ENCODE measurements at places on chromosomes 5 and 9.

DNA sequence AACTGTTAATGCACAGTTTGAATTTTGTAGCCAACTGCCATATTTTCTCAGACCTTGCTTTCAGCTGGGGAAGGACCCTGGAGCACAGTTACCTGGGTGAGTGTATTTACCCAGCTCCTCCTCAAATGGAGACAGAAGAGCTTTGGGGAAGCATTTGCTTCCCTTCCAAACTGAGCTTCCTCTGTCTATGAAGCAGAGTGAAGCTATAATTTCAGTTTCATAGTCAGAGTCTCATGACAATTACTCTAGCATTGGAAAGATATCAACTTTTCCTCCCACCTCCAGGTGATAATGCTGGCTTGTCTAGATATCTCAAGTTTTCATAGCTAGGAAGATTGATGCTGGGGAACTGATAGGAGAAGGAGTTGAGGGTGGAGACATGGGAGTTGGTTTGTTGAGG is 406.4 kb upstream of the CLINT1 start:
- no peak for DNase-seq

GRCh38 chr5:100706776-100707175 is 171.6 kb downstream of the FAM174A start:
- no peak for DNase-seq

- DNase-seq = no peak
These were observed 26.6 kb upstream of the CRB2 start for GRCh38 chr9:123329329-123329955.

DNA sequence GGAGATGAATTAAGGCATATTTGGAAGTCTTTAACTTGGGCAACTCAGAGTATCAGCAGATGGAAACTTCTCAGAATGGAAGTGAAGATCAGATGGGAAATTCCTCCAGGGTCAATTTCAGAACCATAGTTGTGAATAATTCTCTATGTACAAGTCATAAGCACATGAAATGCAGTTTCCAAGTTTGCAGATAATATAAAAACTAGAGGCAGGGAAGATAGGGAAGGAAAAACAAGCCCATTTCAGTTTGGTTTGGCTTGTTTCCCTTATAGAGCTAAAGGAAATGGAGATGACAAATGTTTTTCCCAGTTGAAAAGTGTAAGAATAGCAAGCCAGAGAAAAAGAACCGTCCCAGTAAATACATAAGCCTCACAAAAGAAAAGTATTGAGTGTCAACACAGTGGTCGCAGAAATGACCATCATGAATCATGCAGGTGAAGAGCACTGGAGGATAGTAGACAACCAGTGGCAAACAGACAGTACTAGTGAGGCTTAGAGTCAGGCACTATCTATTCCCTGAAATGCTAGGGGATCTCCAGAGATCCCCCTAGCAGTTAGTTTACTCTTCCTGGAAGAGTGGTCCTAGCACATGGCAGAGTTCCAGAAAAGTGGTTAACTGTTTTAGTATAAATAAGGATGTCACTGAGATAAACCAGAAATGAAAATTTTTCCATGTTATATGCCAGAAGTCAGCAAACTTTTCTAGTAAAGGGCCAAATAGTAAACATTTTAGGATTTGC is 245.9 kb downstream of the SAXO1 start:
- no peak for DNase-seq

- DNase-seq = no peak
These were observed 1.7 kb upstream of the SLC34A1 start for GRCh38 chr5:177382423-177383029.

DNA sequence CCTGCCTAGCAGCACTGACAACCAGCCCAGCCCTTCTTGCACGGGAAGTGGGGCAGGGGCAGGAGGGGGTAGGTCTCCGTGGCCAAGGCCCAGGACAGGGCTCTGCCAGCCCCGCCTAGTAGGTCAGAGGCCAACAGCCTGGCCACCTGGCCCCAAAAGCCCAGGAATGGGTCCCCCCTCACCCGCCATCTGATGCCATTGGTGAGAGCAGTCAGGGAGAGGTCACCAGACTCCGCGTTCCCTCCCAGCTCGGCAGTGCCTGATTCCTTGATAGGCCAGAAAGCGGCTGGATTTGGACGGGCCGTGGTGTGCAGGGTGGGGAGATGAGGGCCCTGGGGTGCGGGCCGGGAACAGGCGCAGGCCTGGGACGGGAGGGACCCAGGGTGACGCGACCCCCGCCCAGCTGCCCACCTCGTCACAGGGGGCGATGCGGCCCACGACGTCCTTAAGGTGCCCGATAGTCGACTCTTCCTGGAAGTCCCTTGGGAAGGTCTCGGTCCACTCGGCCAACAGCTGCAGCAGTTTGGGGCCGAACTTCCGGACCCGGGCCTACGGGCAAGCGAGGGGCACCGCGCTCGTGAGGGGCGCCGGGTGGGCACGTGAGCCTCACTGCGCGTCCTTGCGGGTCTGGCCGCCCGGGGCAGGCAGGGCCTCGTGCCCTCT is 64.5 kb upstream of the RNF130 start:
- DNase-seq = no peak

- no peak for DNase-seq
These were observed 69.1 kb upstream of the TBCA start for GRCh38 chr5:77845324-77845646.

DNA sequence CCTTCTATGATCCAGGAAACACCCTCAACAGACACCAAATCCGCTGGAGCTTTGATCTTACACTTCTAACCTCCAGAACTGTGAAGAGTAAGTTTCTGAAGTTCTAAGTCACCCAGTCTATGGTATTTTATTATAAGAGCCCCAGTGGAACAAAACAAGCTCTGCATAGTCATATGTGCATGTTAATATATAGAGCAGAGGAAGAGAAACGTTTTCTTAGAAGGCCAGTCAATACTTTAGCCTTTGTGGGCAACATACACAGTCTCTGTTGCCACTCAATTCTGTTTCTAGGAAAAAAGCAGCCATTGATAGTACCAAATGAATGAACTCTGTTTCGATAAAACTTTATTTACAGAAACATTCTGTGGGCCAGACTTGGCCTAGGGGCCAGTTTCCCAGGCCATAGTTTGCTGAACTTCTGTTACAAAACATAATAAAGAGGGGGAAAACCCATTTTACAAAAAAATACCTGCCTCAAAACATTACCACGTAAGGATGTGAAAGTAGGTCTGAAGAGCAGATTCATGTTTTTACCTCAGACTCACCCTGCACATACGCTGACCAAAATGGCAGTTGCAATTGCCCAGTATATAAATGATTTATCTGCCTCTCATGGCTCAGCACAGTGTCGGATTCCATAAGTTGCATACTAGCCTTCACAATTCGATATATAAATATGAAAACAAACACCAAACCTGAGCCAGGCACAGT is 350.5 kb downstream of the SLIT3 start:
- DNase-seq = no peak

- no peak for DNase-seq
These were observed 2.3 kb downstream of the SLC22A4 start for GRCh38 chr5:132296412-132297016.

DNA sequence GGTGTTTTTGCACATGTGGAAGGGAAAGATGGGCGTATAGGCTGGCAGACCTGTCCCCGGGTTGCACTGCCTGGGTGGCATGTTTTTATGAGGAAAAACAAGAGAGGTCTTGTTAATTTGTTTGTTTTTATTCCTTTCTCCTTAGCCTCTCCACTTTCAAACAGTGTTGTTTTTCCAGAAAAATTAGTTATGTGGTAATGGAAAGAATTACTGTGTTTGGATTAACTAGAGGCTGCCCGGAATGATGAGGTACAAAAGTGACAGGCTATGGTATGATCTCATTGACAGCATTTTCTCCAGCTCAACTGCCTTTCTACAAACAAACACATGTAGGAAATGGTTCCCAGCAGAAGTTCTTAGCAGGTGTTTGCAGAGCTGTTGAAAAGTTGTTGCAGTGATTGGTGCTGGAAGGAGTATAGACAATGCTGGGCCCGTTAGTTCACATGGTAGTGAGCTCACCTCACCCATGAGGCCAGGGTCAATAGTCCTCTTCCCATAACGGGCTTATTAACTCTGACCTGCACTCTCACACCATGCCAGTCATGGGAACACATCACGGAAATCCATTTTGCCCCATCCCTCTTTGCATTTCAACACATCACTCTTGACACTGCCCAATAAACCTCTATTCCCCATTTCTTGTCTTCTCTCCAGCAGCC is 111.3 kb upstream of the SAP30L start:
- no peak for DNase-seq

DNA sequence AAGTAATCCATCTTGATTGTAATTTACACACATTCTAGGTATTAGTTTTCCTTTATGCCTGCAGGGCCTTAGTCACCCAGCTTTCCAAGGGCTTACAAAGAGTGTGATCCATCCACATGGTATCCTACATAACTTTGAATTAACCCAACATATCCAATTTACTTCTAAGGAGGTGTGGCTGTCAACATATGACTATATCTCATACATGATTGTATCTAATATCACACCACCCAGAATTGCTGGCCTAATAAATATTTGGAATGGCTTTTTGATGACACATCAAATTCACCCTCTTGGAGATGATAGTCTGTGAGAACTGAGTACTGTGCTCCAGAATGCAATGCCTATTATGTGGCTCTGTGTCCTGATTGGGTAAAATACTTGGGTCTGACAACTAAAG is 363.3 kb upstream of the GRIN3A start:
- no peak for DNase-seq

DNA sequence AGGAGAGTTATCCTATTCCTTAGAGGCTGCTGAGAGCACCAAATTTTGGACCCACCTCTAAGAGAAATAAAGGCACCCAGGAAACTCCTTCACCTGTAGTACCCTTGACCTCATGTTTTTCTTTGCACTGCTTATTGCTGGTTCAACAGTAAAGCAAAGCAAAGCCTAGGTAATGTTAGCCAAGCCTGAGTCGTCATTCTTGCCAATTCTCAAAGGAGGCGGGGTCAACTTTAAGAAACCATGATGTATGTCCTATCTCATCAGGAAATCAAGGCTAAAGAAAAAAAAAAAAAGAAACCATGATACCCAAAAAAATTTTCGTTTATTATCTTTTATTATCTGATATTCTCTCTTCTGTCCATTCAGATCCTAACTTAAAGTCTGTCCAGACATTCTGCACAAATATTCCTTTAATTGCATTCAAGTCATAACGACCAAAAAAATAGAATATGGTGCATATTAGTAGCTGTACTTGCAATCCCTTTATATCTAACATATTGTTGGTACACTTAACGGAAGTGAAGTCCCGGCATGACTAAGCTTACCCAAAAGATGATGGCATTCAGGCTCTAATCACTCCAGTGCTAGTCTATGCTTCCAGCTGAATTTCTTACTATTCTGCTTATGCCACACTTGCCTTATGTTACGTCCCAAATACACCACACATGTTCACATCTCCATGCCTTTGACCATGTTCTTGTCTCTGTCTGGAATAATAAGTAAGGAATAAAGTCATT is 1.8 kb downstream of the AUH start:
- DNase-seq = no peak

GRCh38 chr9:126791406-126792230 is 13.2 kb upstream of the ZBTB43 start:
- no peak for DNase-seq

DNA sequence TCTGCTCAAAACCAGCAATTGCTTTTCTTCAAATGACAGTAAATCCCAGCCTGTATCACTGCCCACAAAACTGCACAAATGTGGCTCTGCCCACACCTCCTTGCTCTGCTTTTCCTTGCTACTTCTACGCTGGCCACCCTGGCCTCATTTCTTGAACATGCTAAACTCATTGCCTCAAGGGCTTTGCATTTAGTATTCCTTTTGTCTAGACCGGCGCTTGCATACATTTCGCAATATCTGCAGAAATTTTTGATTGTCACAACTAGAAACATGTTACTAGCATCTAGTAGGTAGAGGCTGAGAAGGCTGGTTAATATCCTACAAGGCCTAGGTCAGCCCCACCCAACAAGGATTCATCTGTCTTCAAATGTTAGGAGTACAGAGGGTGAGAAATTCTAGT is 2357.8 kb downstream of the MAT2B start:
- DNase-seq = no peak

GRCh38 chr9:131120620-131121228 is 4.7 kb upstream of the NUP214 start:
- no peak for DNase-seq

- DNase-seq = no peak
These were observed 76.8 kb downstream of the ZDHHC21 start for GRCh38 chr9:14616188-14616982.

DNA sequence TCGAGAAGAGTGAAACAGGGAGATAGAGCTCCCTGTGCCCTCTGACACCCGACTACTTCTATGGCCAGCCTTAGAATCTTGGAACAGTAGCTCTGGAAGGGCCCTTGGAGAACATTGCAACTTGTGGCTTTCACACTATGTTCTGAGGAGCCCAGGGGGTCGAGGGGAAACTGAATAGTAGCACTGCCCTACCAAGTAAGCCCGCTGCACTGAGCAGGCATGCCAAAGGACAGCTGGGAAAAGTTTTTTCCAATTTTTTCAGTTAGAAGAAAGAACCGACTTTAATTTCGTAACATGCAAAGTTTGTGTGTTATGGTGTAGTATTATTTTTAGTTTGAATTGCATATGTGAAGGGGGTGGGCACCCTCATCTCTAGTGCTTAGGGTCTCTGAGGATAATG is 10.9 kb downstream of the SMIM3 start:
- no peak for DNase-seq

DNA sequence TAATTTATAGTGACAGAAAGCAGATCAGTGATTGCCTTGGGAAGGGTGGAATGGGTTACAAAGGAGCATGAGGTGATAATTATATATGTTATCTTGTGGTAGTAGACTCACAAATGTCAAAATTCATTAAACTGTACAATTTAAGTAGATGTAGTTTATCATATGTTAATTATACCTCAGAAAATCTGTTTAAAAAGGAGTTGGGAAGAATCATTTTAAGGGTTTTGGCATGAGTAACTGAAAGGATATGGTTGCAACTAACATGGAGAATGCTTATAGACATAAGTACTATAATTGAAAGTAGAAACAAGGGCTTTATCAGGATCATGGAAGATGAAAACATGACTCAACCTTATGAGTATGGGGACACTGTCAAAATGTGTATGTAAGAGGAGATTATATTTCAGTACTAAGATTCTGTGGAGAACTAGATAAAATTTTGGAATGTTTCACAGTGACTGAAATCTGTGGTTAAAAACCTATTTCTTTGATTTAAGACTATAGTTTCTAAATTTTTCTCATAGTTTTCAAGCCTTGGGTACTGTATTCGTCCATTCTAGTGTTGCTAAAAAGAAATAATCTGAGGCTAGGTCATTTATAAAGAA is 73.3 kb downstream of the FCHO2 start:
- no peak for DNase-seq

GRCh38 chr5:72107131-72107900 is at the start of gene MAP1B:
TSS of gene MAP1B (plus strand) at chr5:72107475. CDS start at chr5:72107532, 57 bp downstream.
- no peak for DNase-seq

GRCh38 chr9:130740218-130741023 is 46.8 kb downstream of the EXOSC2 start:
- no peak for DNase-seq

GRCh38 chr9:110575169-110575568 is 4.4 kb downstream of the SVEP1 start:
- no peak for DNase-seq

GRCh38 chr9:83656952-83657351 is 34.0 kb downstream of the IDNK start:
- DNase-seq = no peak

GRCh38 chr9:7376213-7376612 is 423.4 kb downstream of the DMAC1 start:
- DNase-seq = no peak

All from CMK (cell line).